ENCODE measurements at places on chromosomes 2 and 18. TPM values are rescaled to one million over a fixed set of nuclear protein-coding genes. Genes with fewer than 3 reads are reported as not detected.
A peak's percentile ranks its signal among the peaks of the same experiment; 100 is the strongest.

Gene NEU2
- total RNA-seq = not detected

Gene CAPN14
- 0.13 TPM for total RNA-seq

- DNase-seq = peak; percentile 81
Measured at GRCh38 chr2:27085673-27086089, 891 bp upstream of the KHK start.

DNA sequence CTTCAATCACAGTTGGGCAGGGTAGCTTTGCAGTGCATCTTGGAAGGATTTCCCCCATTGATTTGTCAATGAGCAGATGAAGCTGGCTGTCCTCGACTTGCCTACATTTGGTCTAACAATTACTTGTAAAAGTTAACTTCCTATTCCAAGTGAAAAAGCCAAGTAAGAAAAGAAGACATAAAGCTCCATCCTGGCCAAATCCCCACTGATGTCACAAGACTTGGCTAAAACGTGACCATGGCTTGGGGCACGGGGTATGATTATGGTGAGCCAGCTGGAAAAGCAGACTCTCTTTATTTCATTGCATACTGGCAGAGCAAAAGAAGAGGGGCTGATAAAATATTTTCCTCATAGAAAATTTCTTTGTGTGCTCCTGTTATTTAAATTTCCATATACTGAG lies 25.4 kb upstream of the PID1 start:
- DNase-seq = no peak
